ENCODE measurements at places on chromosomes 1 and 21.

- DNase-seq, result no peak
These were observed 613.5 kb downstream of the MATN1 start for GRCh38 chr1:30109853-30110252.

GRCh38 chr1:6287431-6287886, 26.6 kb upstream of the GPR153 start:
- no peak for DNase-seq

DNA sequence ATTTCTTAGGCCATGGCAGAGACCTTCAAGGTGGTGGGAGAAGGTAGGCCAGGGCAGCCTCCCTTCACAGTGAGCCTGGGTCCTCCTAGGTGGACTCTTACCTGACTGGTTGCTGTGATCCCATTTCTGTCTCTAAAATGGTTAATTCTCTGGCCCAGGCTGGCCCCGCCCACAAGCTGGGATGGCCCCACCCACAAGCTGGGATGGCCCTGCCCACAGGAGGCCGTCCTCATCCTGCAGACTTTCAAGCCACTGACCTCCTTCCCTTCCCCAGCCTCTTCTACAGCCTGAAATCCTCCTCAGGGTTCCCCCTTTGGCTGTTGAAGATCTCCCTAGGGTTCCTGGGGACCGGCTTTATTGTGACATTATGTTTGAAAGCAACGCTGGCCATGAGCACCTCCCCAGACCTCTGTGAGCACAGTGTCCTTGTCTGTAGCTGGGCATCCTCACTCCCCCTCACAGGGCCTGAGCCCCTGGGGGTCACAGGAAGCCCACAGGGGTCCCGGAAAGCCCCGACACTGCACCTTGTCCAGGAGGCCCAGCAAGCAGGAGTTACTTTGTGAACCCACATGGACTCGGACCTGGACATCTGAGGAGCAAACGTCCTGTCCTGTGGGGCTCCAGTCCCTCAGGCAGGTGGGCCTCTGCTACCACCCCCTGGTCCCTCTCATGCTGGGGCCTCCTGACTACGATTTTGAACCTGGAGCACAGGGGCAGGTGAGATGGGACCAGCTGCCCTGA, 621.7 kb downstream of the MATN1 start:
- no peak for DNase-seq

- DNase-seq, result no peak
These were observed 15.1 kb upstream of the PADI3 start for GRCh38 chr1:17233675-17234320.

GRCh38 chr1:92340154-92340553, 41.3 kb downstream of the RPAP2 start:
- no peak for DNase-seq

- DNase-seq, result no peak
These were observed 2.6 kb downstream of the COL16A1 start for GRCh38 chr1:31701091-31701736.

DNA sequence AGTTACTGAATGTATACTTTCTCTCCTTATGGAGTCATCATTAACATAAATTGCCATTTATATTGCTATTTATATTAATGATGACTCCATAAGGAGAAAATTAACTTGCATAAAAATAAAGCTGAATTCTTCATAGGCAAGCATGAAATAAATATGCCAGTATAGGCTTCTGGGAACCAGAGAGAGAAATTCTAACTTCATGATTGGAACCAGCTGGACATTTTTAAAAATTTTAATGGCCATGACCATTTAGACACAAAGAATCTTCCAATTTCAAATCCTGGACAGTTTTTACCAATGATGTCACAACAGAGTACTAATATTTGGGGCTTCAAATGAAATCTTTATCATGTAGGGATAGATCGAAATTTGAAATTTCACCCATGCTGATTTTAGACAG, 268.7 kb downstream of the PTGER3 start:
- DNase-seq, result no peak

GRCh38 chr1:54361342-54361741, 44.9 kb downstream of the SSBP3 start:
- no peak for DNase-seq

- no peak for DNase-seq
These were observed 6.4 kb upstream of the LRRC8B start for GRCh38 chr1:89518221-89518631.

- no peak for DNase-seq
These were observed 24.8 kb downstream of the PHTF1 start for GRCh38 chr1:113734357-113735055.

DNA sequence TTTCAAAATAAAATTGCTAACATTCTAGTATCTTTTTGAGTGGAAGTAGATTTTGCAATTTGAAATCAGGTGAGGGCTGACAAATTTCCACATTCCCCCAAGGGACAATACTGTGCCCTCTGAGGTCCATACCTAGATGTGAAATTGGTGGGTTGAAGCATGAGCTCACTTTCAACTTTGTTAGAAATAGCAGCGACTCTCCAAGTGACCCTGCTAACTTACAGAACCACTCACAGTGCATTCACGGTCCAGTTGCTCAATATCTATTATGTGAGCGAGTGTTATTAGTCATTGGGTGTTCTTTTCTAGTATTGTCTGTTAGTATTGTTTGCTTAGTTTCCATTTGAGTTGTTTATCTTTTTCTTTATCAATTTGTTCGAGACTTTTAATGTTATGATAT, 53.6 kb upstream of the ASB17 start:
- DNase-seq, result no peak

GRCh38 chr1:12112711-12113161, 49.6 kb downstream of the TNFRSF8 start:
- DNase-seq, result no peak

DNA sequence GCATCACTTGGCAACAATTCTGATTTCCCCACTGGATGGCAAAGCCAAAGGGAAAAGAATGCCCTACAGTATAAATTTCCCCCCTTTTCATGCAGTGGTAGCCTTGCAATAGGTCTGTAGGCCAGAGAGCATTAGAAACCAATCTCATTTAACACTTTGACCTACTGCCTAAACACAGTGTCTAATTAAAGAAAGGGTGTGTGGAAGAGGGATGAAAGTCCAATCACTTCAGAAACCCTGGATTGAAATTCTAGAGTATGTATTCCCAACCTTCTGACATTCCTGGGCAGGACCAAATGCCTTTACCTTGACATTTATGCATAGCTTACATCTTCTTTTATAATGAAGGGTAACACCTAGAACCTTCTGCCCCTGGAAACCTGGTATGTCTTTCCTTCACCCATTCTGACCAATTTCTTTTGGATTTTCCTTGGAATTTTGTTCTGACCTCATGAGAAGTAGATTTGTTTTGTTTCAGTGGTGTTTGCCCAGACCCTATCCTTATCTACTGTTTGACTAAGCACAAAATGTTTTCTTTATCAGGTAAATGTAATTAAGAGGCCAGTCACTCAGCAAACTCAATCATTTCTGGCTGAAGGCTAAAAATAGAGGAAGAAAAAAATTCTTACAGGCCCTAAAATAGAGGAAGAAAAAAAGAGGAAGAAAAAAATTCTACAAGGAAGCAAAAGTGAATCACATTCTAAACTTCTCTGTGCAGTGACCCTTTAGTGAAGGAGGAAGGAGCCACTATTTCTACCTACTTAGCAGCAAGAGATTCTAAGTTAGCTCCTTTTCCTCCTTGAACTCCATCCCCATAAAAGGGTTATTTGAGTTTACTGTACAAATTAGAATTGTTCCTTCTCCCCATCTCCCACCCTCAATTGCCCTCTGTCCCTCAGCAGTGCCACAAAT, 129.5 kb upstream of the DSCAM start:
- no peak for DNase-seq

DNA sequence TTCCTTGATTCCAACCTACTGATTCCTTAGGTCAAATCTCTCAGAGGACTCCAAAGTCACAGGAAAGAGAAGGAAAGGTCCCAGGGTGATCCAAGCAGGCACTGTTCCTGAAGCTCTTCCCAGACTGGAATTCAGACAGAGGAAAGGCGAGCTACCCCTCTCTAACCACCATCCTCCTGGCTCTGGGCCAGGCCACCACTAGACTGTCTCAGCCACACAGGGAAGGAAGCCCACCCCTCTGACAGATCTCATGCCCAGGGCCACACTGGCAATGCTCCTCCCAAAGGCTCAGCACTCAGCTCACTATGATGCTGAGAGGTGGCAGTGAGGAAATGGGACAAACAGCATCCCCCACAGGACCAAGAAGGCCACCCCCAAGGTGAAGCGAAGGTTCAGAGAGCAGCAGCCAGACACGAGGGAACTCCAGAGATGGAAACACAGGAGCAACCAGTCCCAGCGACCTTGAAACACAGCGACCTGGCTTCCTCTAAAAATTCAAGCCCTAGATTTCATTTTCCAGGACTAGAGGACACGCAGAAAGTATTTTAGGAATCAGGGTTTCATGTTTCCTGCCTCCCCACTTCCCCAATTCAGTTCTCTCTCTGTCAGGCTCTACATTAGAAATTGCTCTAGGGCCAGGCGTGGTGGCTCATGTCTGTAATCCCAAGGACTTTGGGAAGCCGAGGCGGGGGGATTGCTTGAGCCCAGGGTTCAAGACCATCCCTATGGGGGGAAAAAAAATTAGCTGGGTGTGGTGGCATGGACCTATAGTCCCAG, 18.8 kb downstream of the PIK3C2B start:
- no peak for DNase-seq

GRCh38 chr1:116292929-116293725, 79.9 kb upstream of the ATP1A1 start:
- no peak for DNase-seq

GRCh38 chr1:212630158-212630900, 21.8 kb downstream of the ATF3 start:
- DNase-seq, result peak; percentile 24

DNA sequence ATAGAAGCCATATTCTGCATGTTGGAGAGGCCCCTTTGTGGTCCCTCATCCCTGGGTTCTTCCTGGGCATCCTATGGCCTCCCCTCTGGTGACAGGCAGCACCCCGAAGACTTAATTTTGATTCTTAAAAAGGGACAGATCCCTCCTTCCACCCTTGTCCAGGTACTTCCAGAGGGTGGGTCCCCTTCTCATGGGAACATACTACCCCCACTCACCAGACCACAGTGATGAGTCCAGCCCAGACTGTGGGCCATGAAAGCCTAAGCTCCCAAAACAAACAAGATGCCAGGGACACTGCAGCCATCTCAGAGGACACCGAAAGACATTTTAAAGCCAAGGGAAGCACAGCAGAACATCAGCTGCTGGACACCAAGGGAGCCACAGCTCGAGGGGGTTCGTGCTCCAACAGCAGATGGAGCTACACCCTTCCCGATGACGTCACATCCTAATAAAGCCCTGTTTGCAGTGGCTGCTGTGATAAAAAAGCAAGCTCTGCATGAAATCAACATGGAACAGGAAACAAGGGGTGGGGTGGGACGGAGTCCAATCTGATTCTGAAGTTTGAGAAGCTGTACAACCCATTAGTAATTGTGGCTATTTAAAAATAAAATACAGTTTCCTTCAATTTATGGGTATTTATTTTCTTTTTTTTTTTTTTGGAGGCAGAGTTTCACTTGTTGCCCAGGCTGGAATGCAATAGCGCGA, 32.4 kb downstream of the GNB1 start:
- DNase-seq, result no peak

DNA sequence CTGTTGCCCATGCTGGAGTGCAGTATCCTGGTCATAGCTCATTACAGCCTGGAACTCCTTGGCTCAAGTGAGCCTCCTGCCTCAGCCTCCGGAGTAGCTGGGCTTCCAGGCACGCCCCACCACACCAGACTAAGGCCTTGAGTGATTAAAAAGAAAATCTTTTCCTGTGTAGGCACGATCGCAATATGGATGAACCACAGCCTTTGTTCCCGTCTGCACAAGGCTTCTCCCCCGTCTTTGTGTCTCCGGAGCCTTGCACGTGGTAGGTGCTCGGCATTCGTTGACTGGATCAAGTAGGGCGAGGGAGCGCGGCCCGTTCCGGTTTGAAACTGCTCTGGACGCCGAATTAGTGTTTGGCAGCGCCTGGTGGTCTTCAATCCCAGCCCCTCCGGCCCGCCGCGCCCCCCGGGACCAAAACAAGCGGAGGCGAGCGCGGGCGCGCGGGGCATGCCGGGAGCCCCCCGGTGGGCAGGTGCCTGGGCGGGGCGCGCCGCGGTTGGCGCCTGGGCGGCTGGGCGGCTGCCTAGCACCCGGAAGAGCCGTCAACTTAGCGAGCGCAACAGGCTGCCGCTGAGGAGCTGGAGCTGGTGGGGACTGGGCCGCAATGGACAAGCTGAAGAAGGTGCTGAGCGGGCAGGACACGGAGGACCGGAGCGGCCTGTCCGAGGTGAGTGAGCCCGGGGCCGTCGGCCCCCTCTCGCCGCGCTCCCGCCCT, at the start of gene SFT2D2:
Gene SFT2D2, plus strand, starts transcription at position 529 of the 715 bp plus-strand sequence. Its CDS starts 76 bp downstream, at position 605.
- DNase-seq, result peak; percentile 62

GRCh38 chr21:43865540-43866259, 677 bp downstream of the AGPAT3 start:
- no peak for DNase-seq

DNA sequence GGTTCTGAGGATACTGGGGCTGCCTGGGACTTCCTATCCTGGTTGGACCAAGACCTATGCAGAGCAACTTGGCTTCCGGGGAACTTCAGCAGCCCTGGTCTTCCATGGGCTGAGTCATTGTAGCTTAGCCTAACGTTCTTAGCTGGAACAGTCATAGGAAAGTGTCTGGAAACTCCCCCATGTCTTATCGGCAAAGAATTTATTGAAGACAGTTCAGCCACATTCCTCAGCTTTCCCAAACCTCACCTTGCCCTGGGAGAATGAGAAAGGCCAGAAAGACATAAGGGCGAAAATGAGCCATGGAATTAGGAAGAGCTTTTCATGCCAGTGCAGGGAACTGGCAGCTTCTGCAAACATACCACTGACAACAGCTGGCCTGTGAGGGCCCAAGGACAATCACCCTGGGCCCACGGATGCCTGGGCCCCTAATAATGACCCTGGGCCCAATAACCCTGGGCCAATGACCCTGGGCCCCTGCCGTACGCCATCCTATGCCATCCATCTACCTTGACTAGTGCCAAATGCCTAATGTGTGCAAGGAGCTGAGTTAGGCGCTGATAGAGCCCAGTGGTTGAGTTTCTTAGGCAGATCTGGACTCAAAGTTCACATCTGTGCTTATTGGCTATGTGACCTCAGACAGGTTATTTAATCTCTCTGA, 114.4 kb upstream of the GADD45A start:
- no peak for DNase-seq

DNA sequence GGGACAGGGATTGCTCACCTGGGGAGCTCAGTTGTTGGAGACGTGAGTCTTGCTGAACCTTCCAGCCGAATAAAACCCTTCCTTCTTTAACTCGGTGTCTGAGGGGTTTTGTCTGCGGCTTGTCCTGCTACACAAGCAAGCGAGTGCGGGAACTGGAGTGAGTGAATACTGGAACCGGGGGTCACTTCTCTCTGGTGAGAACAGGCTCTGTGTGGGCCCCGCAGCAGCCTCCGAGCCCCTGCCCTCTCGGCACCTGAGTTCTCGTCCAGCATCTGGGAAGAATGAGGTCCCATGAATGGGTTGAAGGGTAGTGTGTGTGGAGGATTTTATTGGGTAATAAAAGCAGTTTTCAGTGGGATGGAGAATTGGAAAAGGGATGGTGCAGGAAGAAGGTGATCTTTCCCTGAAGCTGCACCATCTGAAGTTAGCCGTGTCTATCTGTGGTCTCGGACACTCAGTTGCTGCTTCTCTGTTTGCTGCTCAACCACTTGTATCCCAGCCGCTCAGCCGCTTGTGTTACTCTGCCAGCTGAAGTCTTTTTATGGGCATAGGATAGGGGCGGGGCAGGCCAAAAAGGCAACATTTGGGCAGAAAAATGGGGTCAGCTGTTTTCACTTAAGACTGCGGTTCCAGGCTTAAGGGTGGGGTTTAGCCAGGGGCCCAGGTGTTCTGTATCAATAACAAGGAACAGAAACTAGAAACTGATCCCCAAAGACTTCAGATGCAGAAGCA, 450.6 kb upstream of the CAMK1G start:
- no peak for DNase-seq

- no peak for DNase-seq
These were observed 521.8 kb downstream of the LRRIQ3 start for GRCh38 chr1:73676186-73676585.

GRCh38 chr1:34929497-34929852, at the start of gene DLGAP3:
DLGAP3 (minus strand) TSS chr1:34929650; CDS start chr1:34905383, 24,267 bp downstream.
- DNase-seq, result no peak

Measured in stimulated activated CD8-positive, alpha-beta memory T cell treated with anti-CD3 and anti-CD28 coated beads, Interleukin-4, amount 100 ng/mL, for 4 hours (primary cell).